ENCODE measurements at places on chromosomes 11 and 22. TPM values are rescaled to one million over a fixed set of nuclear protein-coding genes. Genes with fewer than 3 reads are reported as not detected.

NLRP14 gene
- not detected for polyA plus RNA-seq

RDX gene
- polyA plus RNA-seq: 1.6 TPM

DNA sequence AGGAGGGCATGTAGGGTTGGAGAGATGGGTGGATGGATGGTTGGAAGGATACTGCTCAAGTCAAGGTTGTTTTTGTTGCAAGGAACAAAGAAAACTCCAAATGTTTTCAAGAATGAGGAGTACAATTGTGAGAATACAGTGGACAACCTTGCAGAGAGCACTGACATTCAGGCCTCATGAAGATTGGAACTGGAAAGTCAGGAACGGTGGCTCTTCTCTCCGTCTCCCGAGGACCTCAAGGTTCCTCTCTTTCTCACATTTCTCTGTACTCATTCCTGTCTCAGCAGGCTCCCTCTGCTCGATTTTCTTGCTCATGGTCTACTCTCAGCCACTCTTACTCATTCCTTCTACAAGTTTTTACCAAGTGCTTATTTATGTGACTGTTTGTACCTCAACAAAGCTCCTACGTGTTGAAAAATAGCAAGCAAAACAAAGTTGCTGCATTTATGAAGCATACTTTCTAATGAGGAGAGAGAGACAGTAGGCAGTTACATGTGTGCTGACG is 97.6 kb downstream of the SWAP70 start:
- no peaks in the 10 kb centered on the region for H3K27me3 ChIP-seq
- peaks cover under 1% of the 10 kb centered on the region for H3K36me3 ChIP-seq
- H3K27ac ChIP-seq: no peak overlapping the region

DNA sequence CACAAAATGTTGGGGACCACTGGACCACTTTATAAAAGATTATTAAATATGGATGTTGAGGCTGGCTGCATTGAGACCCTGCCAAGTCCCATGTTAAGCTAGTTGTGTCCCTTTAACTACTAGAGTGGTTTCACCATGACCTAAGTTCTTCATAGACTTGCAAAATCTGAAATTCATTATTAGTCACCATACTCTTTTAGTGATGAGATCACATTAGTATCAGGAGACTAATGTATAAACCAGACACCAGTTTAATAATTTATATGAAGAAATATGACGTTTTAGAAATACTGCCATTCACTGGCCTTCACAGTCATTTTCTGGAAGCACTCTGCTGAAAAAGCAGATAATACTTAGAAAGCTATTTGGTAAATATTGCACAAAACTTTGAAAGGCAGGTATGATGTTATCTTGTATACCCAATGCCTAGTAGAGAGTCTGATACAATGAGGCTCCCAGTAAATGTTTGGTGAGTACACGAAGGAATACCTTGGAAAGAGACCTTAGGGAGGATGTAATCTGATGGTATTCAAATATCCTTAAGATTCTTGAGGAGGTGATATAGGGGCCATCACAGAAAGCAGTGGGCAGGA is 728.2 kb upstream of the ANO5 start:
- H3K4me3 ChIP-seq: no peak overlapping the region
- H3K27ac ChIP-seq: no peak overlapping the region
- no peaks in the 10 kb centered on the region for H3K36me3 ChIP-seq
- H3K4me1 ChIP-seq: no peaks in the 10 kb centered on the region
- H3K27me3 ChIP-seq: no peaks in the 10 kb centered on the region

DNA sequence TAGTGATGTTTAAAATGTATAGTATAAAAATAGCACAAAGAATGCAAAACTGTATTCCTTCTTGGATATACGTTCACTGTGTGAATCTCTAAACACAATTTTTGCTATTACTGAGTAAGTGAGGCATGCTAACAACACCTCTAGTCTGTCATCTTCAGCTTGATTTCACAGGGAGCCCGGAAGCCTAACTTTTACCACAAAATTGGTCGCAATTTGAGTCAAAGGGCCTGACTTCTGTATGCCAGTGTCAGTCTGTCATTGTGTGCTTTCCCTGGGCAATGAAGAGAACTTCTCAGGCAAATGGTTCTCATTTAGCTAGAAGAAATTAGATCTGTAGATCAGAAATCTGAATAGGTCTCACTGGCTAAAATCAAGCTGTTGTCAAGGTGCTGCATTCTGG is 1059.5 kb downstream of the FAM181B start:
- no peak overlapping the region for H3K27ac ChIP-seq
- no peaks in the 10 kb centered on the region for H3K27me3 ChIP-seq
- H3K4me1 ChIP-seq: no peaks in the 10 kb centered on the region
- no peaks in the 10 kb centered on the region for H3K36me3 ChIP-seq
- no peak for DNase-seq
- H3K4me3 ChIP-seq: no peak overlapping the region

- H3K36me3 ChIP-seq: no peaks in the 10 kb centered on the region
- H3K4me1 ChIP-seq: peaks cover 9% of the 10 kb centered on the region
- H3K27ac ChIP-seq: peak overlapping the region; percentile 67
- peak overlapping the region; percentile 2 for H3K4me3 ChIP-seq
Observed at GRCh38 chr11:27395556-27396258, 32.7 kb upstream of the CCDC34 start.

DNA sequence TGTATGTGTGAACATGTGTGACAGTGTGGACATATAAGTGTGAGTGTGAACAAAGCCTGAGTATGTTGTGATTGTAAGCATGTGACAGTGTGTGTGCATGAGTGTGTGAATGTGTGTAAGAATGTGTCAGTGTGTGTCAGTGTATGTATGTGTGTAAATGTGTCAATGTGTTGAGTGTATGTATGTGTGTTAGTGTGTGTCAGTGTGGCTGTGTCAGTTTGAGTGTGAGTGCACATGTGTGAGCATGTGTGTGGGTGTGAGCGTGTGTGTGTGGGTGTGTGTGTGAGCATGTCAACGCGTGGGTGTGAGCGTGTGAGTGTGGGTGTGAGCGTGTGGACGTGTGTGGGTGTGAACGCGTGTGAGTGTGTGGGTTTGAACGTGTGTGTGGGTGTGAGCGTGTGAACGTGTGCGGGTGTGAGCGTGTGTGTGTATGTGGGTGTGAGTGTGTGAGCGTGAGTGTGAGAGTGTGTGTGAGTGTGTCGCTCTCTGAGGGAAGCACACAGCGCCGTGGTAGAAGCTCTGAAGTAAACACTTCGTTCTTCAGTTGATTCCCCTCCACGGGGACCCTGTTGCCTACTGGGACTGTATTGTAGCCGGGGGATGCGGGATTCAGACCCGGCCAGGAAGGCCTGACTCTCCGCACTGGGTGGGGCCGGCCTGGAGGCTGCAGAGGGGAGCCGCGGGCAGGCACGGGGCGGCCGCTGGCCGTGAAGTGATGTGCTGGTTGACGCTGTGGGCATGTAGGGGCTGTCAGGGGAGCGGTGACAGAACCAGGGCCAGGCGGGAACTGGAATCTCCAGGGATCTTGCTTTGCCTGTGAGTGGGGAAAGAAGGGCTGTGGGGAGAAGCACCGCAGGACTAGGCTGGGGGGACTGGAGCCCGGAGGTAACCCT is 21.1 kb downstream of the RPS6KA4 start:
- no peaks in the 10 kb centered on the region for H3K36me3 ChIP-seq
- H3K4me3 ChIP-seq: no peak overlapping the region
- H3K4me1 ChIP-seq: peaks cover 3% of the 10 kb centered on the region
- DNase-seq: no peak

DNA sequence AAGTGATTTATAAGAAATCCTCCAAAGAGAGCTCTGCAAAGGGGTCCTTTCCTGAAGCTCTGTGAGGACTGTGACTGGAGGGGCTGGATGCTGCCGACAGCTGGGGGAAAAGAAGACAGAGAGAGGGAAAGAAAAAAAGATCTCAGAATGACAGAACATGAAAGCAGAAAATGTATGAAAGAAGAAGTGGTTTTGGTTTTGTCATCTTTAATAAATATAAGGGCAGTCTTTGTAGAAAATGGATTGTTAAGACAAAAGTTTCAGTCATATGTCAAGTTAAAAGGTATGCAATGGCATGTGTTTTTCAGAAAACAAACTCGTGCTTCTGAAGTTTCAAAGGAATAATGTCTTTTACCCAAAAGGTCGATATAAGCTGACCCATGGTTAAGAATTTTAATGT is 105.5 kb downstream of the CCDC83 start:
- peaks cover 5% of the 10 kb centered on the region for H3K36me3 ChIP-seq
- no peak for DNase-seq
- no peak overlapping the region for H3K4me3 ChIP-seq
- H3K27ac ChIP-seq: no peak overlapping the region
- no peaks in the 10 kb centered on the region for H3K27me3 ChIP-seq

GRCh38 chr11:12092714-12093113 is 17.7 kb upstream of the MICAL2 start:
- peaks cover 8% of the 10 kb centered on the region for H3K4me1 ChIP-seq
- DNase-seq: no peak
- H3K36me3 ChIP-seq: no peaks in the 10 kb centered on the region
- H3K27ac ChIP-seq: peak overlapping the region; percentile 84
- H3K27me3 ChIP-seq: no peaks in the 10 kb centered on the region
- H3K4me3 ChIP-seq: no peak overlapping the region
